Stimulated activated CD8-positive, alpha-beta memory T cell treated with anti-CD3 and anti-CD28 coated beads, Interleukin-4, amount 100 ng/mL, for 48 hours (primary cell): ENCODE measurements at places on chromosomes 1 and 21.

DNA sequence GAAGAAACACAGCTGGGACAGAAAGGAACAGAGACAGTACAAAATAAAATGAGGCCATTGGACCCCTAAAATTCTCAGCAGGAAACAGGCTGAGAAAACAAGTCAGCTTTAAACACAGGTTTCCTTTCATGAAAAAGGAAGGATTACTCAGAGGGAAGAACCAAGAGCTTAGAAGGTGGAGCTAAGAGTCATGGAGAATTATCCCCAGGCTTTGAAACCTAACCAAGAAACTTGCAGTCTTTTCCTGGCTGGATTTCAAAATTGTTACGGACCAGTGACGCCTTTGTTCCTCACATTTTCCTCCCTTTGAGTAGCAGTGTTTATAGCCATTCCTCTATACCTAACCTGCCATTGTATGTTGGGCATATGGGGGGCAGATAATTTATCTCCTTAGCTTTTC lies 8.8 kb downstream of the HMGB4 start:
- DNase-seq = no peak

GRCh38 chr1:59556802-59557548 lies 257.8 kb upstream of the HOOK1 start:
- DNase-seq = no peak

GRCh38 chr1:28139025-28139712 lies 37.3 kb downstream of the PTAFR start:
- DNase-seq = no peak

GRCh38 chr1:171142416-171143385 lies 42.4 kb upstream of the FMO2 start:
- no peak for DNase-seq

- no peak for DNase-seq
These were observed 34.9 kb downstream of the PTGFRN start for GRCh38 chr1:116944613-116945012.

GRCh38 chr1:33666616-33667015 lies 194.2 kb downstream of the ZSCAN20 start:
- DNase-seq = no peak

DNA sequence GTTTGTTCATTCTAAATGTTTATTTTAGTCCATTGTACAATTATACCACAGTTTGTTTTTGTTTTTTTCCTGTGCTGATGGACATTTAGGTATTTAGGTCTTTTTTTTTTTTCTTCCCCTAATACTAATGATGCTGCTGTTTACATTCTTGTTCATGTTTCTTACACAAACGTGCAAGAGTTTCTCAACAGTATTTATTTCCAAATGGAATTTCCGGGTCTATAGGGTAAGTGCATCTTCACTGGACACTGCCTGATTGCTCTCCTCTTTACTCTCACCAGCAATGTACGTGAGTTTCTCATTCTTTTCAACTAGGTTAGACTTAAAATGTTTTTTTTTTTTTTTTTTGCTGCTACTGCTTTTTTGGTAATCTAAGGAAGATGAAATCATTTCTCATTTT lies 122.7 kb downstream of the PPP1R12B start:
- DNase-seq = no peak

DNA sequence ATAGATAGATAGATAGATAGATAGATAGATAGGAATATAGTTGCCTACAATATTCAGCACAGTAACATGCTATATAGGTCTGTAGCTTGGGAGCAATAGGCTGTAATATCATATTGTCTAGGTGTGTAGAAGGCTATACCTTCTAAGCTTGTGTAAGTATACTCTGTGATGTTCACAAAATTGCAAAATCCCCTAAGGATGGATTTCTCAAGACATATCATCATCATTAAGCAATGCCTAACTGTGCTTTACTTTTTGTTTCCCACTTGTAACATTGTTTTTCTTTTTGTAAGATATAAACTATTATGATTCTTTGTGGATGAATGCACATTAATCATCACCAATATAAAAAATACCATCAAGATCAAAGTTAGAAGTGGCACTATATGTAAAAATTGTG lies 1905.6 kb downstream of the NCAM2 start:
- DNase-seq = no peak

DNA sequence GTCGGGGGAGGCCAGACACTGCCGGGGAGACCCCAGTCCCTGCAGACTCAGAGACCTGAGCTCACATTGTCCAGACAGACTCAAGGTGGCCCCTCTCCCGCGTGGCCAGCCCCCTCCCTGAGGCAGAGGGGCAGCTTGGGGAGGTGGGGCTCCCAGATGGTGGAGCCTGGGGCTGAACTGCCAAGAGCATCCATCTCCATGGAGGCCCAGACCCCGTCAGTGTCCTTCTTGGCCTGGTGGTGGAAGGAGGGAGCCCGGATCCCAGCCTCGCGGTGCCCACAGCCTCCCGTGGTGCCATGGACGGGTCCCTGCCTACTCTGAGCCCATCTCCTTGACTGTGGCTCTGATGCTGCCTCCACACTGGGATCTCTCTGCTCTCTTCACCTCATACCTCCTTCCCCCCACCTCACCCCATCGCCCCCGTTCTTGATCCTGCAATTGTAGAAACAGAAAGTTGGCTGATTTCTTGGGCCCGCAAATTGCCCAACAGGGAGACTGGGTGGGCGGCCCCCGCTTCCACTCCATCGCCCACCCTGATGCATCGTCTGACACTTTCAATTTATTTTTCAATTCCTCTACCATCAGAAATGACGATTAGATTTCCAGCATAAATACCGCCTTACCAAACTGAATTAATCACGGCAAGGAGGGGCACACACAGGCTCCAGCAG lies 348.9 kb downstream of the MATN1 start:
- no peak for DNase-seq

- DNase-seq = no peak
These were observed 142.2 kb downstream of the RABGAP1L start for GRCh38 chr1:174301295-174302077.

DNA sequence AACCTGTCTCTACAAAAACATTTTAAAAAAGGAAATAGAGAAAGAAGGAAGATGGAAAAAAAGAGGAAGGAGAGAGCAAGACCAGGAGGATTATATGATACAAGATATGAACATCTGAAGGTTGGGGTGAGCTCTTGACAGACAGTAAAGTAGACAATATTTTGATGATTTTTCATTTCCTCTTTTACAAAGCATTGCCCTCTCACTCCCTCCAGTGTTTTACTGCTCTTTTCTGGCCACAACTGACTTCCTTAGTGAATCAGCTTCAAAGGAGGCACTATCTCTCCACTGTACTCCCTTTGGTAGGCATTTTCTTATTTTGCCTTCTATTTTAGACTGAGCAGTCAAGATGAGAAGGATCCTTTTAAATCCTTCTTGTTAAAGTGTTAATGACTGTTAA lies 296.7 kb downstream of the KCTD3 start:
- no peak for DNase-seq

DNA sequence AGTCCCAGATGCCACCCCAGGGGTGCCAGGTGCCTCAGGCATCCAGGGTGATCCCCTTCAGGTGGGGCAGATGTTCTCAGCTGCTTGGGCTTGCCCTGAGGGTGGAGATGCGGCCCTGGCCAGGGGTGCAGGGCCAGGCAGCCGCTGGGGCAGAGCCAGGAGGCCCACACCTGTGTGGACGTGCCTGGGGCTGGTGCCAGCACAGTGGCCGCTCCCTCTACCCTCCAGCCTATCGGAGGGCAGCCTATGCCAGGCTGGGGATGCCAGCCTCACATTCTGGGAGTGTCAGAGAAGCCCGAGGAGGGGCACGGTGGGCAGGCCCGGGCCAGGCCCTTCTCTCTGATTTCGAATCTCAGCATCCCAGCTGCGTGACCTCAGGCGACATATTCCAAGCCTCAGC lies 96.5 kb upstream of the WNT4 start:
- no peak for DNase-seq

DNA sequence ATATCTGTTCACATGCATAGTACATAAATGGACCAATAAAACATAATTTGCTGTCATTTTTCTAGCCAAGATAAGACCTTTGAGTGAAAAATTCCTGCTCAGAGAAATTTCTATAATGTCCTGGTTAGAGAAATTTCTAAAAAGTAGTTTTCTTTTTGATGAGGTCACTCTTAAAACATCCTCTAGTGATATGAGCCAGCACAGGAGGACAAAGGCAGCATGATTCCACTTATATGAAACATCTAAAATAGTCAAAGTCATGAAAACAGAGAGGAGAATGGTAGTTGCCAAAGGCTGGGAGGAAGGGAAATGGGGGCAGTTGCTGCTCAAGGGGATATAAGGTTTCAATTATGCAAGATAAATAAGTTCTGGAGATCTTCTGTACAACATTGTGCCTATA lies 239.4 kb downstream of the BACH1 start:
- no peak for DNase-seq

- no peak for DNase-seq
These were observed 43.4 kb downstream of the LTN1 start for GRCh38 chr21:28949318-28949717.

DNA sequence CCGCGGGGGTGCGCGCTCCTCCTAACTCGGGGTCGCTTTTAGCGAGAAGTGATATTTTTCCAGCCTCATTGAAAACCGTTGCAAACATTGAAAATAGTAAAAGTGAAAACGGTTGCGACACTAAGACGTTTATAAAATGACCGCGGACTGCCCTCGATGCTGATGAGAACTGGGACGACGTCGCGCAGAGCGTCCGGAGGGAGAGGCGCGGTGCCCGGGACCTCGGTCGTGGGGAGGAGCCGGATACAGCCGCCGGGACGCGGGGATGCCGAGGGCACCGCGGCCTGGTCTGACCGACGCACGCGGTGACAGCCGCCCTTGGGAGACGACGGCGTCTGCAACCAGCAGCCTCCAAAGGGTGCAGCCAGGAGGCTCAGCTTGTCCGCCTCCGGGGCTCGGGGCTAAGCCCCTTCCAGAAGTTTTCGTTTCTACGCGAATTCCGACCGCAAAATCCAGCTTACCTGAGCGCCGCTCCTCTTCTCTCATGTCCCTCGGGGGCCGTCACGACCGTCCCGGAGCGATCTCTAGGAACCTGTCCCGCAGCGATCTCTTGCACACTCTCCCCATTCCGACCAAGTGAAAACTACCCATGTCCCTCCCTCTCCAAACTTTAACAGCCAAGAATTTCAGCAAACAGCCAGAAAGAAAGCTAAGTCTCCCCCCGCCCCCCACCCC lies 144.4 kb upstream of the ETS2 start:
- DNase-seq = peak; percentile 37

DNA sequence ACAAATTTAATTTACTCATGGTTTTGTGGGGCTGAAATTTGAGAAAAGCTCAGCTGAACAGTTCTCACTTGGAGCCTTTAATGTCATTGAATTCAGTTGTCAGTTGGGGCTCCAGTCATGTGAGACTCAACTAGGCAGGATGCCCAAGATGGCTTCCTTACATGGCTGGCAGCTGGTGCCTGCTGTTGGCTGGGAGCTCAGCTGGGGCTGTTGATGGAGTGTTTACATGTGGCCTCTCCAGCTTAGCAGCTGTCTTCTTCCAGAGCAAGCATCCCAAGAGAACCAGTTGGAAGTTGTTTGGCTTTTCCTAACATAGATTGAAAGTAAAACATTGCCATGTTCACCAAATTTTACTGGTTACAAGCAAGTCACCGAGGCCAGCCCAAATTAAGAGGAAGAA lies 81.8 kb upstream of the KCNA3 start:
- DNase-seq = no peak

DNA sequence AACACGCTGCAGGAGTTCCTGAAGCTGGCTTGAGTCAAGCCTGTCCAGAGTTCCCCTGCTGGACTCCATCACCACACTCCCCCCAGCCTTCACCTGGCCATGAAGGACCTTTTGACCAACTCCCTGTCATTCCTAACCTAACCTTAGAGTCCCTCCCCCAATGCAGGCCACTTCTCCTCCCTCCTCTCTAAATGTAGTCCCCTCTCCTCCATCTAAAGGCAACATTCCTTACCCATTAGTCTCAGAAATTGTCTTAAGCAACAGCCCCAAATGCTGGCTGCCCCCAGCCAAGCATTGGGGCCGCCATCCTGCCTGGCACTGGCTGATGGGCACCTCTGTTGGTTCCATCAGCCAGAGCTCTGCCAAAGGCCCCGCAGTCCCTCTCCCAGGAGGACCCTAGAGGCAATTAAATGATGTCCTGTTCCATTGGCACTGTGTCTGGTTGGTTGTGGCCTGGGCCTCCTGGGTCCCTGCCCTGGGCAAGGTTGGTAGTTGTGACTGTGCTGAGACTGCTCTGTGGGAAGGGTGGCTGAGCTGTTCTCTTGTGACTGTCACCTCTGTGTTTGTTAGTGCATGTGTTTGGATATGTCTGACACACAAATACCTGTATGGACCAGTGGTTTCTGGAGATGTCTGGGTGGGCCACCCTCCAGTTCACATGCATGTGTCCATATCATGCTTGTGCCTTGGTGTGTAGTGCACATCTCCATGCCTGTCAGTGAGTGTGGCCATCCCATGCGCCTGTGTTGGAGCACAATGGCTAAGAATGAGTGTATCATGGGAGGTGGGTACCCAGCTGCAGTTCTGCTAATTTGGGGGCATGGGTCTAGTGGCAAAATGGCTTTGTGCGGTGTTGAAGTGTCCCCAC lies 1.4 kb downstream of the SH3BGRL3 start:
- peak; percentile 44 for DNase-seq
